Activated CD4-positive, alpha-beta T cell treated with anti-CD3 and anti-CD28 coated beads for 4 hours (primary cell): ENCODE measurements at places on chromosomes 11 and 22.

DNA sequence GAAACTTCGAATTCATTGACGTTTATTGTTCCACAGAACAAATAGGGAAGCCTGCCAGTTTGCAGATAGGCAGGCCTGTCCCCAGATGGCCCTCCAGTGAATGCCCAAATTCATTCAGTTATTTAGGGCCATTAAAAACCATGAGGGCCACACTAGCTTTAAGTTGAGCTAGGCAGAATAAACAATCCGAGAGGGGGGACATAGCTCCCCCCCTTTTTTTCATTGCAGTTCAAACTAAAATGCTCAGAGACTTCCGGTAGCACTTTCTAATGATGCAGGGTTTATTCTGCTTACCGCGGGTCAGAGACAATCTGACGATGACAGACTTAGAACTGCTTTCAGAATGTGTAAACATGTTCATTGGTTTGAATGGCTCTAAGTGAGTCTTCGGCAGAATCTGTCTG lies 72.0 kb downstream of the ZBTB16 start:
- no peak for DNase-seq

DNA sequence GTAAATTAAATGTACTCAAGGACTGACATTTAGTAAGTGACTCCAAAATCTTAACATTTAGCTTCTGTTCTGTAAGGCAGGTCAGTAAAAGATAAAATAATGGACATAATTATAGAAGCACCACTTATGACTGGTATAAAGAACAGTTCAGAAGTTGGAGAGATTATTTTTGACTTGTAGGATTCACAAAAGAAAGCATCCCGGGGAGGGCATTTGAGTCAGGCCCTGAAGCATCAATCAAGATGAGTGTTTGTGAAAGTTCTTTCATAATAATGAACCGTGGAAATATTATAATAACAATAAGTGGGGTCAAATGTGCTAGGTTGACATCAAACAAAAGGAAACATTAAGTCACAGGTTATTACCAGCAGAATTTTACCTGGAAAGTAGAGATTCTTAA lies 201.9 kb downstream of the DDX10 start:
- DNase-seq = no peak

DNA sequence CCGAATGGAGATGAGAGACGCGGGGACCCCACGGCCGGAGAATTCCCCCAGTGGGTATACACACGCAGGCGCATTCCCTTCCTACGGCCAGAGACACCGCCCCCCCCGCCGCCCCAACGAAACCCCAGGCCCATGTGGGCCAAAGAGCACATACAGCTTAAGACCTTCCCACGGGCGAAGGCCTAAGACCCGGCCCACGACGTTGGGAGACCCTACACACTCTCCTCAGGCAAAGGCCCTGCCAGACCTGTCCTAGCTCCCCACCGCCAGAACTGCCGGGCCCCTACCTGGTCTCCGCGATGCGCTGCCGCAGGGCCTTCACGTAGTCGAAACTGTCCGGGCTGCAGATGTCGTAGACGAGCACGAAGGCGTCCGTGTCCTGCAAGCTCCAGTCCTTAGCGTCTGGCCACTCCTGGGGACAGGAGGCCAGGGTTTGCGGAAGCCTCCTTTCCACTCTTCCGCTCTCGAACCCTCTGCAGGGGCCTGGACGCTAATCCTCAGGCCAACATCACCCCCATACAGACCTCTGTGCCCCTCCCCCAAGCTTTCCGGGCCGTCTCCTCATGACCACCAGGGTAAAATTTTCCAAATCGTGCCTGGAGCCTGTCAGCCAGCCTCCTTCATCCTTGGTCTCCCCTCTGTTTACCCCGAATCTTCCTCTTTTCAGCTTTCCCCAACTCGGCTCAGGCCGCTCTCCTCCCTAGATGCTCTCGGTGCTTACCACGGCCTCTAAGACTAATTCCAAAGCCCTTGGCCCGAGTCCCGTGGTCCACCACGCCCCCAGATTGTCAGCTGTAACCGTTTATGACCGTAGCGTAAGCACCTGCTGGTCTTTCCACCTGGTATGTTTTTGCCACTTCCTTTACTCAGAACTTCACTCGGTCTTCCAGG lies 1.7 kb downstream of the RASL10A start:
- no peak for DNase-seq

- no peak for DNase-seq
These were observed 202.4 kb downstream of the BARX2 start for GRCh38 chr11:129578006-129578405.

- DNase-seq = no peak
These were observed 73.8 kb upstream of the CDON start for GRCh38 chr11:126136507-126136906.

GRCh38 chr11:134155946-134156865 lies 67.6 kb downstream of the NCAPD3 start:
- DNase-seq = no peak

DNA sequence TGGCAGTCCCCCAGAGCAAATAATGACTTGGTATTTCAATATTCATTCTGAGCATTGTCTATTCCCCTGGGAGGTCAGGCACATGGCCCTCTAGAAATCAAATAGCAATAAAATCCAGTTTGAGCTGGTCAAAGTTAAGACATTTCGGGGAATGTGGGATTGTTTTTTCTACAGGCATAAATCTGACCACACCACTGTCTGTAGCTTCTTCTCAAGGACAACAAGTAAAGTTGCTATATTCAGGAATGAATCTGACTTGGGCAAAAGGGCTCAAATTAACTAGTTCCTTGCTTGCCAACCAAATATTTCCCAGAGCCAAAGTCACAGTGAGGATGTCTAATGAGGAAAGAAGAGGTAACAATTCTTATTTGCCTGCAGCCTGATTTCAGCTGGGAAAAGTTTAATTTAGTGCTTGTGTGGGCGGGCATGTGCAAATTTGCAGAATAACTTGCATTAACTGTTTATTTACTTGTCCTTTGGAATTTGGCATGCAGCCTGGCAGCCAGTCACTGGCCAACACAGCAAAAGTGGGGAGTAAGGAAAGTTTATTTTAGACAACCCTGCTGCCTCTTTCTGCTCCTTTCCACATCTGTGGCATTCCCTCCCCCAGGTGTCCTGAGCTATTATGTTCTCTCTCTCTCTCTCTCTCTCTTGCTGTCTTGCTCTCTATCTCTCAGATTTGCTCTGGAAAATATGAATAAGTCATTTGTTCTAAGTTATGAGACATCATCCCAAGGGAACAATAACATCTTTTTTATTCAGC lies 51.2 kb upstream of the ARHGAP20 start:
- DNase-seq = no peak

GRCh38 chr11:61532134-61533038 lies 23.8 kb downstream of the LRRC10B start:
- DNase-seq = peak; percentile 23

DNA sequence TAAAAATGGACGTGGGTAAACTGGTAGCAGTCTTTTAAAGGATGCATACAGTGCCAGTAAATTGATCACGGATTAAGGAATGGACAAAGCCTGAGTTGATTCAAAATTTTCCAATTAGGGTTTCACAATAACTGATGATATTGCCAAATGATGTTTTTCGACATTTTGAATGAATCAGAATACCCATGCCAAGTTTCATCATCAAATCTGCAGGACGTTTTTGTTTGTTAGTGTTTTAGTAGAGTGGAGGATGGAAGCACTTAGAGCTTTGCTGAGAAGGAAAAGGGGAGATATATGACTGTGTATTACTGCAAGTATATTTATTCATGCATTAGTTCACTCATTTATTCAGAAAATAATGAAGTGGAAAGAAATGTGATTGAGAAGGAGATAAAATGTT lies 78.3 kb downstream of the SLC17A6 start:
- DNase-seq = no peak

- no peak for DNase-seq
These were observed 23.0 kb downstream of the PIWIL3 start for GRCh38 chr22:24751518-24751917.

DNA sequence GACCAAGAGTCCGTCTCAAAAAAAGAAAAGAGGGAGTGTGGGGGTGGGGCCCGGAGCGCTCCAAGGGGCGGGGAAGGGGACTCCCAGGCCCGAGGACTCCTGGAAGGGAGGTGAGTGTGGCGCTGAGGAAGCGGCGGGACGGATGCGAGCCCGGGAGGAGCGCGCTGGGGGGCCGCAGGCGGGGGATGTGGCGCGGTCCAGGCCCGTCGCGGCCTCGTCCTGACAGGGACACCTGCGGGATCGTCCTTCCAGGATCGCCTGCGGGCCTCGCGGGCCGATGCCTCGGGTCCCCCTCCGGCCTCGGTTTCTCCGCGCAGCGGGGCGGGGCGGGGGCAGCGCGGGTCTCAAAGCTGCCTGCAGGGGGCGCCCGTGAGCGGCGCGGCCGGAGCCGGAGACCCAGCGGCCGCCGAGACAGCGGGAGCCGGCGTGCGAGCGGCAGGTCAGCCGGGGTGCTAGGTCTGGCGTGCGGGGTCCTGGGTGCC lies 3.8 kb upstream of the ADORA2A start:
- peak; percentile 62 for DNase-seq

DNA sequence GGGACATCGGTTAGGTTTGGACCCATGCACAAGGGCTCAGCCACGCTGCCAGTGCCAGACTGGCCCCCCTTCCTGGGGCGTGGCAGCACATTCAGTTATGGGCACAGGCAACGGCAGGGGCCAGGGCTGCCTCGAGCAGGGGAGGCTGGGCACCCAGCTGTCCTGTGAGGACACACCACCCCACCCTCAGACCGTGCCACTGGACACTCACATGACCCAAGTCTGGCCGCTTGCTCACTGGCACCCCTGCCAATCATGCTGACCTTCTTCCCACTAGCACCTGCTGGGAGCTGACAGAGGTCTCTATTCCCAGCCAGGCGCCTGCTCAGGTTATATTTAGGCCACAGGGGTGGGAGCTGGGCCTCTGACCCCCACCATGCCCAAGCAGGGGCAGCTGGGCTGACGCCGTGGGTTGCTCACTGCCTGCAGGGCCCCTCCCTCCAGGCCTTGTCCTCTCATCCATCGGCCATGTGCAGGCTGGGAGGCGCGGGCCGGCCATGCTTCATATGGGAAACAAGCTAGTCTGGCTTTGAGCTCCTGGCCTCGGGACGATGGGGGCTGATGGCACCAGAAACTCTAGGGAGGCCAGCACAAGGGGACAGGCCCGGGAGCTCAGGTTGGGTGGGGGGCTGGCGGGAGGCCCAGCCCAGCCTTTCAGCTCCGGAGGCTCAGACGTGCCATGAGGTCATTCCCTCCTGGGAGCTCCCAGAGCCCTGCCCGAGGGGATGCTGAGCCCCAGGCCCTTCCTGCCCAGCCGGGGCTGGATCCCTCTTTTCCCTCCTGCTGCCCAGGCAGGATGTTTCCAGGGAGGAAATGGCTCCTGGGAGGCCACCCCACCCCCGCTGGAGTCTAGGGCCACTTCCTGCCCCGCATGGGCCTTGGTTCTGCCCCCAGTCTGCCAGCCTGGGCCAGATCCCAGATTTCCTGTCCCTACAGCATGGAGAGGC lies 15.2 kb upstream of the TBX1 start:
- no peak for DNase-seq

GRCh38 chr11:14124350-14124749 lies 161.8 kb downstream of the SPON1 start:
- no peak for DNase-seq

GRCh38 chr11:68974421-68975194 lies 6.2 kb downstream of the MRGPRD start:
- no peak for DNase-seq

GRCh38 chr11:5351208-5351607 lies at the start of gene OR51B6:
TSS of gene OR51B6 (plus strand) at chr11:5351508. CDS start at chr11:5351508, 0 bp downstream.
- no peak for DNase-seq

- peak; percentile 31 for DNase-seq
These were observed 81.9 kb downstream of the LRRC32 start for GRCh38 chr11:76588455-76589325.
